ENCODE measurements at places on chromosomes 7 and 10.

DNA sequence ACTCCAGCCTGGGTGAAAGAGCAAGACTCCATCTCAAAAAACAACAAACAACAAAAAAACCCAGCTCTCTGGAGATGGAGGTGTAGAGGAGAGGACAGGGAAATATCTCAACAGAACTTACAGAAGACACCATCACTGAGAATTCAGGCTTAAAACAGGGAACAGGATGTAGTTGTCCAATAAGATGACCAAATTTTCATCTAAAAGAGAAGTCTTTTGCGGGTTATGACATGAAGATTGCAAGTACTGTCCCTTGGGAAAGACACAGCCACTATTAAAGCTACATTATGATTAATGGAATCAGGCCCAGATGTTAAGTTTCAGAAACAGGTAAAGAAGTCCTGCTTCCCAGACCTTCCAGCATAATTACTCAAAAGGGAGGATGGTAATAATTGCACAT, 235.2 kb upstream of the NRP1 start:
- no peak for DNase-seq

- no peak for DNase-seq
These were observed 150.8 kb downstream of the NSUN6 start for GRCh38 chr10:18500576-18500975.

DNA sequence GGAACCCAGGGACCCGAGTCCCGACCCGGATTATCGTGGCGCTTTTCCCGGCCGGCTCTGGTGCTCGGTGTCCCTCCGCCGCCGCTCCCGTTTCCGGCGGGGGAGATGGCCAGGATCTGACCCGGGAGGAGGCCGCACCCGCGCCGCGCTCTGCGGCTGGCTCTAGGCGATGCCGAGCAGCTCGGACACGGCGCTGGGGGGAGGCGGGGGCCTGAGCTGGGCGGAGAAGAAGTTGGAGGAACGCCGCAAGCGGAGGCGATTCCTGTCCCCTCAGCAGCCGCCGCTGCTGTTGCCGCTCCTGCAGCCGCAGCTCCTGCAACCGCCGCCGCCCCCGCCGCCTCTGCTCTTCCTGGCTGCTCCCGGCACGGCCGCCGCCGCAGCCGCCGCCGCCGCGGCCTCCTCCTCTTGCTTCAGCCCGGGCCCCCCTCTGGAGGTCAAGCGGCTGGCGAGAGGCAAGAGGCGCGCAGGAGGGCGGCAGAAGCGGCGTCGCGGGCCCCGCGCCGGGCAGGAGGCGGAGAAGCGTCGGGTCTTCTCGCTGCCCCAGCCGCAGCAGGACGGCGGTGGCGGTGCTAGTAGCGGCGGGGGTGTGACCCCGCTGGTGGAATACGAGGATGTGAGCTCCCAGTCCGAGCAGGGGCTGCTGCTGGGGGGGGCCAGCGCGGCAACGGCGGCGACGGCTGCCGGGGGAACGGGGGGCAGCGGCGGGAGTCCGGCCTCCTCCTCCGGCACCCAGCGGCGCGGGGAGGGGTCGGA, 593 bp downstream of the CDK13 start:
- peak; percentile 20 for DNase-seq

DNA sequence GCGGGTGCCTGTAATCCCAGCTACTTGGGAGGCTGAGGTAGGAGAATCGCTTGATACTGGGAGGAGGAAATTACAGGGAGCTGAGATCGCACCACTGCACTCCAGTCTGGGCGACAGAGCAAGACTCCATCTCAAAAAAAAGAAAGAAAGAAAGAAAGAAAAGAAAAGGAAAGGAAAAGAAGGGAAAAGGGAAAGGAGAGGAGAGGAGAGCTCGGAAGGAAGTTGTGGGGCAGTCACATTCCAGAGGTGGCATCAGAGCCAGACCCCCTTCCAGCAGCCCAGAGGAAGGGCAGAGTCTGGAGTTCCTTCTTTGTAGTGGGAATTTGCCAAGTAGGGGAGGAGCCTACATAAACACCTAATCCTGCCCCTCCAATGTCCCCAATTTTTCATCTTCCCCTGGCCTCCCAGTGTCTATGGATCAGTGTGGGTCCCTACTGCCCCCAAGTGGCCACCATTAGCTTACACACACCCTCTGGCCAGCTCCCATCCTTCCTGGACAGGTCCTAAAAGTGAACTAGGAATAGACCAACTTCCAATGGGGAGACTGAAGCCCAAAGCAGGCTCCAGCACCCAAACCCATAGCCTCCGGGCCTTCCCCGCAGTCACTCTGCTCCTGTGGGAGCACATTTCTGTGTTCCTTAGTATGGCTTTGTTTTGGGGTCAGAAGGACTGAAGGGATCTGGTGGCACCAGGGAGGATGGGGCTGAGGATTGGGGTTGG, 39.6 kb upstream of the HSPB1 start:
- DNase-seq = peak; percentile 83

DNA sequence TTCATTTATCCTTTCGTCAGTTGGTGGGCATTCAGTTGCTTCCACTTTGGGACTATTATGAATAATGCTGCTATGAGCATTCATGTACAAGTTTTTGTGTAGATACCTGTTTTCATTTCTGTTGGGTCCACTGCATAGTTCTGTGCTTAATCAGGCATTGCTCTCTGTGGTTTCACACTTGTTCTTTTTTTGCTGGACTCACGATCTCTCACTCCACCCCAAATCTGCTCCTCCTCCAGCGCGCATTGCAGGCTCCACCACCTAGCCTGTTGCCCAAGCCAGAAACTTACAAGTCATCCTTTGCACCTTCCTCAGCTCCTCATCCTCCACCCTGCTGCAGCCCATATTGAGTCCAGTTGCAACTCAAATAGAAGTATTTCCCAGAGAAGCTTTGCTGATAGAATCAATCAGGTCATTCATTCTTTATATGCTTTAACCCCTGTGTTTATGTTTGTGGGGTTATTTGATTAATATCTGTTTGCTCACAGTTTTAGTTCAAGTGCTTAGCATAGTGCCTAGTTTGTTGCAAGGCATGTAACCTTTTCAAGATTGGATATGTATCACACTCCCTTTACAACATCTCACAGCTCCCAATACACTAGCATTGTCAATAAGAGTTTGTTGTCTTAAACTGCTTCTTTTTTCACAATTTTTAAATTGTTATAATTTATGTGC, 16.6 kb upstream of the AFAP1L2 start:
- DNase-seq = no peak

- DNase-seq = no peak
These were observed 25.3 kb upstream of the C10orf53 start for GRCh38 chr10:49654036-49654693.

DNA sequence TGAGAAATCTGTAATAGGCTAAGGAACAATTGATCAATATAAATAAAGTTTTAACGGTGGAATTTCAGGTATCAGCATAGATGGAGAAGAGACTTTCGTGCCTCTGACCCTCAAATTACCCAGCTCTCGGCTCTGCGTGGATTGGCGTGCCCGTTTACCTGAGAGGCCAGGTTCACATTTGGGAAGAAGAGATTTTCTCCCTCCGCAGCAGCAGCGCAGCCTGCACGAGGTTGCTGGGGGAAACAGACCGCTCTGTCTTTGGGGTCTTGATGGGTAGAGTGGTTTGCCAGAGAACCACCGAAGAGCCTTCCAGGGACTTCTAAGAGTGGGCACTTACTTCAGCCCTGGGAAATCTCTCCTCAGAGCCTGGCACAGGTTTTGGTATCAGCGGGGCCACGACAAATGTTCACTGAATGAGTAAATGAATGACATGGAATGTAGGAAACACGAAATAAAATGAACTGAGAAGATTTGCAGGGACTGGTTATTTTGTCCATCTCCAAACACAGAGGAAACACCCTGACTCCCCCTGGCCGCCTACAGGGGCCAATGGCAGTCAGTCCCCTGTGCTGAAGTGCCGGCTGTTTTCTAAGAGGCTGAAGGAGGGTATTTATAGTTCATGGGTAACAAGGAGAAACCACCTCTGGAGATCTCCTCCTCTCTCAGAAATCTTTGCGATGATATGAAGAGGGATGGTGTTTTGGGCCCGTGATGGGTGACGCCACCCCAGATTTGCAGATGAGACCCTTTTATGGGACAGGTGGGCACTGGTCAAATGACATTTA, 338.5 kb downstream of the ADARB2 start:
- no peak for DNase-seq

DNA sequence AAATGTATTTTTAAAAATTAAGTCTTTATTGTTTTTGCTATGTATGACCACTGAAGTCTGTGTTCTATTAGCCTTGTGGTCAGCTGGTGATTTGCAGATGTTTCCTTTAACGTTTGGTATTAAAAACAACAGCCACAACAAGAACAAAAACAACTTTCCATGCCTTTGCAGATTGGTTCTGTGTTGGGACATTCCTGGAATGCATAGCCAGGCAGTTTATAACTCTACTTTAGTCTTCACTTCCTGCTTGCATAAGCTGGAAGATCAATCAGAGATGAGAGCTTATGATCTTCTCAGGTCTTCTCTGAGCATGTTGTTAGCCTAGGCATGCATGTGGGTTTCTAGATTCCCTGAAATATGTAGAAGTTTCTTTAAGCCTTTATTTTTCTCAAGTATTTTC, 58.9 kb upstream of the SEMA3C start:
- DNase-seq = no peak

DNA sequence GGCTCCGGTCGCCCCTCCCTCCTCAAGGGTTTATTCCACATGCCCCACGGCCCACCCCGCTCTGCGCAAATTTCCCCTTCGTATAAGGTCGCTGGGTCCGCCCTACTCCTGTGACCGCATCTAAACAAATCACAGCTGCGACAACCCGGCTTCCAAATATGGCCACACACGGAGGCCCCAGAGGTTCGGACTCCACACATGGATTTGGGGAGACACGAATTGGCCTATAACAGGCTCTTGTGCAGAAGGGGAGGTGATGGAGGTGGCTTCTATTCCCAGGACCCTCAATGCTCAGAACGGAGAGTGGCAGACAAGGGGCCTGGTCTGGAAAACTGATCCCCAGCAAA, 90.1 kb downstream of the FOXL3 start:
- no peak for DNase-seq

DNA sequence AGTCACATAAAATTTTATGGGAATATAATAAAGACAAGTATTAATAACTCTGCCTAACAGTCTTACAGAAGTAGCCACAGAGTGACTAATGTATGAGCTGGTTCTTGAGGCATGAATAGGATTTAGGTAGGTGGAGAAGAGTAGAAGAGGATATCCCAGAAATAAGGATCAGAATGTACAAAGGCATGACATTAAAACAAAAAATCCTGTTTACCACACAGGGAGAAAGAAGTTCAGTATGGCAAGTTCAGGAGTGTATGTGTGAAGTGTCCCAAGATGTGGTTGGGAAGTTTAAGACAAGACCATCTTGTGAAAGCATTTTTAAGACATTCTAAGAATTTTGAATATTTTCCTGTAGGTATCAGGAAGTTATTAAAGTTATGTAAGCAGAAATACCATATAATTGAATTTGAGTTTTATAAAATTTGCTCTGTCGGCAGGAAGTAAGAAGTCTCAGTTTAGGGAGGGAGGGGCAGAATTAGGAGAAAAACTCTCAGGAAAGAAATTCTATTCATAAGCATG, 64.7 kb upstream of the CAV2 start:
- no peak for DNase-seq

- DNase-seq = no peak
These were observed 10.4 kb upstream of the ZMYND11 start for GRCh38 chr10:124874-125273.

All from cerebellum (tissue), 4 donors.